ENCODE measurements at places on chromosomes 4 and X.

- DNase-seq = no peak
Observed at GRCh38 chr4:10671366-10671765, 13.2 kb downstream of the CLNK start.

DNA sequence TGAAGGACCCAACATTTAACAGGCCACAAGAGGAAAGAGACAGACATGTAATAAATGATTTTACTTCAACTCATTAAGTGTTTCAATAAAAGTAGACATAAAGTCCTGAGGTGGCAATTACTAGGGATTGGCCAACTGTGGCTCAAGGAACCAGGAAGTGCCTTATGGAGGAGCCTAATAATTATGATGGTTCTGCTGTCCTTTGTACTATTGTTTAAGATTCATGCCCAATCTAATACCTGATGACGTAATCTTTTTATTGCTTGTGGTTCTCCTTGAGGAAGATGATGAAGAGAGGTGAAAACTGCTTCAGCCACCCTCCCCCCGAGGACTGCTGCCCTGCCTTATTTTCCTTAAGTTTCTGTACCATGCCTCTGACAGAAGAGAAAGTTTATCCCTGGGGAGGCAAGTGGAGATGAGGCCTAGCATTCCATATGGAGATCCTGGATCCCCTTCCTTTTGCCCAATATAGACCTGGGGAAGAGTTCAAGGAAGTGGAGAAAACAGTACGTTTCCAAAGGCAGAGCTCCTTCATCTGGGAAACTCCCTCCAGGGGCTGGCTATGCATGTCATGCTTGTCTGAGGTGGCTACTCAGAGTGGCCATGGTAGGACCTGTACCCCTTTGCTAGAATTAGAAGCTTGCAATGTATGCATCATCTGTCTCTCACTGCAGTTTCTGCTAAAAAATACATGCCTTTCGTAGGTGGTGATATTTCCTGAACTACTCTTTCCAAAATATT is 56.8 kb upstream of the FAT1 start:
- no peak for DNase-seq

DNA sequence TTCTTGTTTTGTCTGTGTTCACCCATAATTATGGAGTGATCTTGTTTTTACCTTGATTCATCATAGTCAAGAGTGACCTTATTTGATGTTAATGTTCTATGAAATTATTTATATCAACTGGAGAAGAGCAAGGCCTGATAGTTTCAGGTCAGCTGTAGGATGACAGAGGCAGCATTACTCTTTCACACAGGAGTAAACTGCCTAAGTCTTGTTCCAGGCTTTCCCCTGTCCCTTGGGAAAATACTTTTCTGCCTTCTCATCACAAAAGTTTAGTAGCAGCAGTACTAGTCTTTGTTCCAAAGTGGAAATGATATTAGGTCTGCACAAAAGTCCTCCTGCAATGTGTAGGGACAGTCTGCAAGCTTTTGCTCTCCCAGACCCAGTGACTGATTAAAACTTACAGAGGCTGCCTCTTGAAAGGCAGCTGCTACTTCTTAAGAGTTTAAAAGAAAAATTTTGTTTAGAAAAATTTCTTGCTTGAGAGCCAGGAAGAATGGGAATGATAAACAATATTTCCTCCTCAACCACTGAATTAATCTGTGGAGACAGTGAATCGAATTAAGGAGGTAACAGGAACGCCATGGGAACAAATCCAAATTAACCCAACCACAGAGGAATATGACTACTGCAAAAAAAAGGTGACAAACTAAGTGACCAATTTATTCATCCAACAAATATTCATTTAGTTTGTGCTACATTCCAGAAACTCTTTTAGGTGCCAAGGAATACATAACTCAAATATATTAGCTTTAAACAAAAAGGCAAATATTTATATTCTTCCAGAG is 991.4 kb upstream of the PABPC4L start:
- no peak for DNase-seq

DNA sequence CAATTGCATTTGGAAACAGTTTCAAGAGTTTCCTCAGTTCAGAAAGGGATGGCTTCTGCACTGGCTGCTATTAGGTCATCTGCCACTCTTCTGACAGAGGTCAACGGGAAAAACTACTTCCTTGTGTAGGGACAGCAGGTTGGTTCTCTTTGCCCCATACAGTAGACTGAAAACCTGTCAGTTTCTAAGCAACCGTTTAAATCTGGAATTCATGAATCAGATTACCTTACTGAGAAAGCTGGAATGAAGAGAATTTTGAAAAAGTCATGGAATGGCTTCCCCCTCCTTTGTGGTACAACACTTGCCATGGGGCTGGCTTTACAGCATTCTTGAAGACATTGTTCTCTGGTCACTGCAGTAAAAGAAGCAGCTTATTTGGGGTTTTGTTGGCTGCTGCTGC is 240.3 kb downstream of the IL1RAPL2 start:
- no peak for DNase-seq

GRCh38 chr4:179766938-179767337 is 2324.7 kb upstream of the AGA start:
- DNase-seq = no peak

- DNase-seq = no peak
Observed at GRCh38 chr4:114813961-114814360, 215.4 kb downstream of the UGT8 start.

- DNase-seq = no peak
Observed at GRCh38 chrX:106874075-106874474, 29.1 kb downstream of the RIPPLY1 start.

DNA sequence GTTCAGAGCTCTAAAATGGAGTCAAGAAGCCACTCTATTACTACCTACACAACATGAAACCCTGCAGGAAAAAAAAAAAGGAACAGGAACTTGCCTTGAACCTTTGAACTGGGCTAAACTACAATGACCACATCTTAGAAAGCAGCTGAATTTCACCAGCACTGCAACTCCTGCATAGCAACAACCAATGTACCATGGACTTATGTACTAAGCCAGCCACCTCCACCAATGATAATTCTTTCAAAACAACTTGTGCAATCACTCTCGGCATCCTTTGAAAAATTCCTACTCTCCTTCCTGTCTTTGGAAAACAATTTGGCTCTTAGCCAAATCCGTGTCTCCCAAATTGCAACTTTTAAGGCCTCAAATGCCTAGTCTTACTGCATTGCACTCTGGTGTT is 26.8 kb upstream of the FMR1 start:
- DNase-seq = no peak

DNA sequence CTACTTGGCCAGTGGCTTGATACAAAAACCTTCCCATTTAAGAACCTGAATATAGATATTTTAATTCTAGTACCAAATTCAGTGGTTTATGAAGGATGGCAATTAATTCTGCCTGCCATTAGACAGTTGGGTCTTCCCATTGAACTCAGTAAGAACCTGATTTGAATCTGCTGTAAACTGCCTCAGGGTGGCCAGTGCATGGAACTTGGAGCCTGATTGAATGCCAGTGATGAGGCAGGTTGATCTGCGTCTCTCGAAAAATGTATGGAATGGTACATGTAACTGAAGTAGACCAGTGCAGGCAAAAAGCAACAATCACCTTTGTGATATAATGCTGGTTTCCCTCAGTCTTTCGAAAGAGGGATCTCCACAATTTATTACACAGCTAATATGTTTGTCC is 421.4 kb downstream of the TMA16 start:
- no peak for DNase-seq

DNA sequence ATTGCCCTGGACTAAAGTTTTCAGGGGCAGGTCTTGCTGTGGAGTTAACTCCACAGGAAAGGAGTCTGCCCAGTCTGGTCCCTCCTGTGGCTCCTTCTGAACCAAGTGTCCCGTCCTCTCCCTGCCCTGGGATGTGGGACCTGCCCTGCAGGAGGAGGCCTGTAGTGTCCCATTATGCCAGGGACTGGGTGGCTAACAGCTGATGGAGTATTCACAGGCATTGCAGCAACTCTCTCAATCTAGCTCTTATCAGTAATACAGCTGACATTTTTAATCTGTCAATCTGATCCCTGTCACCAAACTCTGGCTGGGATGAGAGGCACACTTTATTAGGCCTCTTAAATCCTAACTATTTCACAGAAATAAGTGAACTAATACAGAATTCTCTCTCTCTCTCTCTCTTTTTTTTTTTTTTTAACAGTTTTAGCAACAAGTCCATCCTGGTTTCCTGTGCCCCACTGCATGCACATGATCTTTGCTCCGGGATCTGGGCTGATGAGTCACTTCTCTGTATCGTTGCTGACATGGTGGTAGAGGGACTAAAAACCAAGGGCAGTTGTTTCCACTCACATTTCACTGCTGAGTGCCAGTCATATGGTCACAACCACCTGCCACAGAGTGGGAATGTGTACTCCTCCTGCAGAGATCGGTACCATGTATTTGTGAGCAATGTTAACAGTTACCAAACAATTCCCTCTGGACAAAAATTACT is 39.1 kb downstream of the HAND2 start:
- no peak for DNase-seq

GRCh38 chrX:1720836-1721235 is 106.0 kb downstream of the ASMT start:
- no peak for DNase-seq

GRCh38 chr4:38275331-38276100 is 315.3 kb downstream of the PTTG2 start:
- no peak for DNase-seq

GRCh38 chr4:100539706-100540105 is 21.9 kb upstream of the EMCN start:
- no peak for DNase-seq

- DNase-seq = no peak
Observed at GRCh38 chr4:182502064-182502463, 258.9 kb downstream of the TENM3 start.

GRCh38 chr4:64200001-64200555 is 209.2 kb downstream of the TECRL start:
- DNase-seq = no peak

DNA sequence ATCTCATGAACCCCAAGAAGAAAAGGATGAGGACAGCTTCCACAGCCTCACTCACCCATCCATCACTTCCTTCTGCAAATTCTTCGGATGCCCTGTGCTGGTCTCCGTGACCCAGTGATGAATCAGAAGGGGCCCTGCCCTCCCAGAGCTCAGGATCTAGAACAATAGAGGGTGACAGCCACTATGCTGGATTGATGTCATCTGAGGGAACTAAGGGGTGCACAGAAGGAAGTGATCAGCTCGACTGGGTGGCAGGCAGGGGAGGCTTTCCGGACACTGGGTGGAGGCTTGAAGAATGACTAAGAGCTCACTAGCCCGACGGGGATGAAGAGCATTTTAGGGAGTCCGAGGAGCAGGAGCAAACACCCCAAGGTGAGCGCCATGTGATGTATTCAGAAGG is 1.4 kb upstream of the ZNF185 start:
- no peak for DNase-seq

DNA sequence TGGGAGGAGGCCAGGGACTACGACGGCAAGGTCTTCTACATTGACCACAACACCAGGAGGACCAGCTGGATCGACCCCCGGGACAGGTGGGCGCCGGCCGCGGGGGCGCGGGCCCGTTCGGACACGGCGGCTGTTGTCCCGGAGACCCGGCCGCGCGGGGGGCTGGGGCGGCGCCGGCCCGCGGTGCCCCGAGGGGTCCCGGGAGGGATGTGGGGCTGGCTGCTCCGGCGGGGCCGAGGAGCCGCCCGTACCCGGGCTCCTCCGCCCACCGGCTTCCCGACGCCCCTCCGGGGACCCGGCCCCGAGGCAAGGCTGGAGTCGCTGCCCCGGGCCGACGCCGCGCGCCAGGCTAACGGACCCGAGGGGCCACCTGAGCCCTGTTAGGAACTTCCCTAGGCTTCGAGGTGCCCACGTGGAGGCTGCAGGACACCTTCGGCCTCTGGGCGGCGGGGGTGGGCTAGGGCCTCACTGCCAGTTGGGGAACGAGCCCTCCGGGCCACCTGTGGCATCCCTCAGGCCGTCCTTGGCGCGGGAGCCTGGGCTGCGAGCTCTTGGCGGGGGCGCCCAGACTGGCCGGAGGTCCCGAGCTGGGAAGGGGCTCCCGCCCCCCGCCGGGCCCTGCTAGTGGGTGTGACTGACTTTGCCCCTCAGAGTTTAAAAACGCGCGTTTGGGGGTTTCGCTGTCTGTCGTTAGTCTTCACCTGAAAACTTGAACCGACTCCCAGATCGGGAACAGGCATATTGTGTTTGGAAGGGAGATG is 660 bp downstream of the WWC2 start:
- no peak for DNase-seq

DNA sequence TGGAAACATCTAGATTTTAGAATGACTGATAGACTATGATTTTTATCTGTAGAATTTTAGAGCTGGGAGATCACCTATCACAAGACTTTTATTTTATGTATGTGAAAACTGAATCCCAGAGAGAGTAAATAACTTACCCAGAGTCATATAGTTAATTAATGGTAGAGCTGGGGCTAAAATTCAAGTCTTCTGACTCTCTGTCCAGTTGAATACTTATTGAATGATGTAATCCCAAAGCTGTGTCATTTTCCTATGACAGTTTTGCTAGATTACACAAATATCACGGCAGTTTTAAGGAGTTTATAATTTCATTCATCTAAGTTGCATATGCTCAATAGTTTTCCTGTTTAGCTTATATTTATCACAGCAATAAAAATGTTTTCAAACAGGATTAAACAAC is 6.7 kb downstream of the NRK start:
- no peak for DNase-seq

DNA sequence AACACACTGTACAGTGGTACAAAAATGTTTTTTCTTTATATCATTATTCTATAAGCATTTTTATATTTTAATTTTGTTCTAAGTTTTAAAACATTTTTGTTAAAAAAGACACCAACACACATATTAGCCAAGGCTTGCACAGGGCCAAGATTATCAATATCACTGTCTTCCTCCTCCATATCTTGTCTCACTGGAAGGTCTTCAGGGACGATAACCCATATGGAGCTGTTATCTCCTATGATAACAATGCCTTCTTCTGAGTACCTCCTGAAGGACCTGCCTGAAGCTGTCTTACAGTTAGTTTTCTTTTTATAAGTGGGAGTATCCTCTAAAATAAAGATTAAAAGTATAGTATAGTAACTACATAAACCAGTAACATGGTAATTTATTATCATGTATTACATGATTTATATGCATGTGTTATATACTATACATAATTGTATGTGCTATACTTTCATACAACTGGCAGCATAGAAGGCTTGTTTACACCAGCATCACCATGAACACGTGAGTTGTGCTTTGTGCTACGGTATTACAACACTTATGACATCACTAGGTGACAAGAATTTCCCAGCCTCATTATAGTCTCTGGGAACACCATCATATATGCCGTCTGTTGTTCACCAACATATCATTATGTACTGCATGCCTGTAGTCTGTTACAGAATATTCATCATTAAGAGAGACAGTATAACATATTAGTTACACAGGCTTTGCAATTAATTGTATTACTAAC is 90.7 kb downstream of the WDFY3 start:
- DNase-seq = no peak

- DNase-seq = no peak
Observed at GRCh38 chrX:133414406-133415275, 648 bp downstream of the GPC4 start.

DNA sequence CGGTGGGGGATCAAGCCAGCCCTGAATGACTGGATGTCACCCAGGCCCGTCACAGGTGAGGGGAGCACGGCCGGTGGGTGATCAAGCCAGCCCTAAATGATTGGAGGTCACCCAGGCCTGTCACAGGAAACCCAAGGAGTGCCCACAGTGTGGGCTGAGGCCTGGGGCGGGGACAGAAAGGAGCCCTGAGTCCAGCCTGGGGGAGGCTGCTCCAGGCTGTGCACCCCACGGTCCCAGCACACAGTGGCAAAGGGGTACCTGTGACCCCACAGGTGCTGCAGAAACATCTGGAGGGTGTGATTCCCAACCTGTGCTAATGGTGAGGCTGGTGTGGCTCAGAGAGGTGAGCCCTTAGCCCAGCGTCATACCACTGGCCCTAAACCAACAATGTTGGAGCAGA is 6.2 kb upstream of the CPLX1 start:
- no peak for DNase-seq
